ENCODE measurements at places on chromosomes 4 and X.

DNA sequence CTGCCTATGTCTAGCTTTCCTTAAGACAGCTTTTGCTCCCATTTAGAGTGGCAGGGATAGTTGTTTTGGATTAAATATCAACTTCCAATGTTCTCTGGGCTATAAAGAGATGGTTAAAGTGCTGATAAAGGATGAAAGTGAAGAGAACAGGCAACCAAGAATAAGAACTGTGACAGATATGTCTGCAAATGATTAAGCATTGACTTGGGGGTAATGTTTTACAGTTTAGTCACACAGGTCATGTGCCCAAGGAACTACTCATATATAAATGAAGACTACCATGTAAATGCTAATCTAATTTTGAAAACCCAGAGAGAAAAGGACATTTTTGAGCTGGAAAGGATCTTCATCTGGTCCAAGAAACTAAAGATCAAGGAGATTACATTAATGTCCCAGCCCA is 42.1 kb downstream of the RBMX2 start:
- no peak for DNase-seq

- no peak for DNase-seq
Measured at GRCh38 chrX:104085919-104086318, 9.9 kb upstream of the TMSB15C start.

GRCh38 chr4:90127706-90128345 is 632 bp downstream of the CCSER1 start:
- DNase-seq: no peak

GRCh38 chr4:26173619-26174018 is 147.2 kb upstream of the RBPJ start:
- DNase-seq: no peak

DNA sequence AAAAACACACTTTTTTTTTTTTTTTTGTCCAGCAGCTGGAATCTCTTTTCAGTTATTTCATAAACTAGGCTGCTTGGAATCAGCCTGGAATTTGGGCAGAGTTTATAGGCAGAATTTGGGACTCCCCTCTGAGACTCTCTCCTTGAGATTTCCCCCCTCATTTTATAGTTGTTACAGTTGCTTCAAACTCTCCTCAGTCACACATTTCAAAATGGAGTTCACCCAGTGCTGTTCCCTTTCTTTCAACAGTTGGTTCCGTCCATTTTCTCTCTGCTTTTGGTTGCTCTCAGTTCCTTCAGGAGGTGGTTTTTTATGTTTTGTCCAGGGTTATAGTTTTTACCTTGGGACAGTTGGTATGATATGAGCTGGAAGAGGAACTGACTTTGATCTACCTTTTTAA is 27.5 kb downstream of the NSD2 start:
- DNase-seq: no peak

DNA sequence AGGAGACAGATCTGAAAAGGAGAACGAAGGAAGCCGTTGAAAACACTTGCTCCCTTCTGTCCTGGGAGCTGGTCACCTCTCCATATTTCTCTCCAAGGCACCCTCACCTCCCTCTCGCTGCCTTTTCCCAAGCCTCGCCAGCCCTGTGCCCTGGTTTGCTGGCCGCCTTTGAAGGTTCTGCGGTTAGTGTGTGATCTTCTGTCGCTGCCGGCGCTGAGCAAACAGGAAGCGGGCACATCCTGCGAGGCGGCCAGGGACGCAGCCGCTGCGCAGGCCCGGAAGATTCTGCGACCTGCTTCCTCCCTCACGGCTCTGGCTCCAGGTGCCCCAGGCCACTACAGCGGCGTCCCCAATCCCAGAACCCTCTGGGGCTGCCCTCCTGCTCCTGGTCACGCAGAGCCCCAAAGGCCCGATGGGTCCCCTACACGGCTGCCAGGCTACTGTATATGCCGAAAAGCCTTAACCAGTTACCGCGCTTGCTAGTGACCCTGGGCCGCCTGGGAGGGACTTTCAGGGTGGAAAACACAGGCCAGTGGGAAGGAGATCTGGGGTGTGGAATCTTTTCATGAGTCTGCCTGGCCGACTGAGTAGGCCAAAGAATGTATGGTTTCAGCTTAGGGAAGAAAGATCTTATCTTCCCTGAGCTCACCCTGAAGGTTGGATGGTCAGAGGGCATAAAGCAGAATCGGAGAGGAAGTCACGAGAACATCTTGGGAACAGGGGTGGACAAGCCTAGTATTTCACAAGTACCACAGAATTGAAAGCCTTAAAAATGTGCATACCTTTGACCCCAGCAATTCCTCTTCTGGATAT is 2.3 kb upstream of the SASH3 start:
- DNase-seq: no peak

GRCh38 chr4:125432078-125432477 is 117.3 kb downstream of the FAT4 start:
- no peak for DNase-seq

DNA sequence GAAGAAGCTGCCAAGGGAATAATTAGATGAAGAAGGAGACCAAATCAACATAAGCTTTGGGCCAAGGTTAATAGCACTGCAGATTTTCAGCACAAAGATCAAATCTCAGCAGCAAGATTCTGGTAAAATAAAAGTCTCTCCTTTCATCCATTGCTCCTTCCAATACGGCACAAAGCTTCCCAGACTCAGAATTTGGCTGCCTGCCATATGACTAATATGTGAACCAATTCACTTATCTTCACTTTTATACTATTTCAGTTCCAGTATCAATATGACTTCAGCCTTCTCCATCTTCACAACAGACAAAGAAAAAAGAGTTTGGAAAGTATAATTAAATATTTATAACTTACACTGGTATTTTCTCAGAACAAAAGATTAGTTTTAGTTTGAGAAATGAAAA is 978.3 kb upstream of the GRID2 start:
- DNase-seq: no peak

DNA sequence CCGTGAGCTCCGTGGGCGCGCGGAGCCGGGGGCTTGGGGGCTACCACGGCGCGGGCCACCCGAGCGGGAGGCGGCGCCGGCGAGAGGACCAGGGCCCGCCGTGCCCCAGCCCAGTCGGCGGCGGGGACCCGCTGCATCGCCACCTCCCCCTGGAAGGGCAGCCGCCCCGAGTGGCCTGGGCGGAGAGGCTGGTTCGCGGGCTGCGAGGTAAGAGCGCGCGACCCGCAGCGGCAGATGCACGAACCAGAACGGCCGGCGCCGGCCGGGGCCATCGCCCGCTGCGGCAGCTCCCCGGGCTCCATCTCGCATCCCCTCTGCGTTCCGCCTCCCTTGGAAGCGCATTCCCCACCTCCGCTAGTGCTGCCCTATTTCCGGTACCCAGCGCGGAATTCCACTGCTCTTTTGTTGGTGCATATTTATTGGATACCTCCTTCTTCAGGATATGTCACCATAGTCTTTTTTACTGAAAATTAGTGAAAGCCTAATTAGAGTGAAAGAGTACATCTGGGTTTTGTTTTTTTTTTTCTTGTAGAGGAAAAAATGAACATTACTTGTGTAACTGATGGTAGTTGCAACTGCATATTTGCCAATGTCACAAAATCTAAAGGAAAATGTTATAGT is 797 bp downstream of the PKD2 start:
- DNase-seq: no peak

DNA sequence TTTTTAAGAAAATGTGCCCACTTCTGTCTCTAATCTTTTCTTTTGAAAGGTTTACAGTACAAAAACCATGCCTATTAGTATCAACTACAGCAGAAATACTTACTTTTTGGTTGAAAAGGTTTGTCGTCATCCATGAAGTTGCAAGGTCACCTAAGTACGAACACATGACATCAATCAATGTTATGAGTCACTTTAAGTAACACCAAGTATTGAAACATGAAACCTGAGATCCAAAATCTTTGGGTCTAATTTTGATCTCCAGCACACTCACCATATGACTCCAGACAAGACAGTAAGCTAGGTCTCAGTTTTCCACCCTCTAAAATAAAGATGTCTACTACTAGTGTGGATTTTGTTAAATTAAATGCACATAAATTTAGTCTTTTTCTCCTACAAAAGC is 8.4 kb downstream of the ZNF280C start:
- DNase-seq: peak; percentile 3

DNA sequence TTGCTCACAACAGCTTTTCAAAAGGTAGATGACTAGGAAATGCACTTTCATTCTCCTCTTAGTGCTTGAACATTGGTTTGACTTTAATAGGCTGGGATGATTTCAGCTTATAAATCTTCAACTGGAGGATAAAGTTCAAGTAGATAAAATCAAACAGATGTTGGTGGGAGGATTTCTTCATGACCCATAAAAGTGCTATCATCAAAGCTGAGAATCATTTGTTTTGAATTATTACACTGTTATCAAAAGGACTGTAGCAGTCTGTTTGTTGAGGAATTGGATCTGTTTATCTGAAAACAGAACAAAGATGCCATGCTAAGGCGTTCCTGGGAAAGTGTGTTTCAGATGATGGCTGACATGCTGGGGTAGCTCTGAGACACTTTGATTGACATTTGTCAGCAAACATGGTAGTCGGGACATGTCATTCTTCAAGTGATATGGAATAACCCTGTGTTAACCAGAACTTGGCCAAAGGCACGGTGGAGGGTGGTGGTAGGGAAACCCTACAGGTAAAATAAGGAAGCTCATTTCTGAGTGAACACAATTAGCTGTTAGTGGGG is 304.0 kb upstream of the PITX2 start:
- peak; percentile 10 for DNase-seq

GRCh38 chrX:29012867-29013266 is 425.6 kb downstream of the IL1RAPL1 start:
- DNase-seq: no peak

DNA sequence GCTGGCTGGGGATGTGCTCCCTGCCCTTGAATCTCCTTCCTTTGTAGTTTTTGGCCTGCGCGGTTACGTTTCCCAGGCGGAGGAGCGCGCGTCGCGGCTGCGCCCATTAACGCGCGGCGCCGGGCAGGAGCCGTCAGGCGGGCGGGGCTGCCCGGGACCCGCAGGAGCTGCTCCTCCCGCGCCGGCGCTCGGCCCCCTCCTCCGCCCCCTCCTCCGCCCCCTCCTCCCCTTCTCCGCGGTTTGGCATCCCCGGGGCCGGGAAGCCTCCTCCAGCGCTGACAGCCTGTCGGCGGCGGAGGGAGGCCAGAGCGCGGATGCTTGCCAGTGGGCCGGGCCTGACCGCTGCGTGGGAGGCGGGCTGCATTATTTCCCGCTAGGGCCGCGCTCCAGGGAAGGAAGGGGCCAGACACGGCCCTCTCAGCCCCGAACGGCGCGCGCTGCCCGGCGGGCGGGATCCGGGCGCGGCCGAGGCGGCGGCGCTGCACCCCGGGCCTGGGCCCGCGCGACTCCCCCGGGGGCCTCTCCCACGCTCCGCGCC is at the start of gene DCLK2:
DCLK2 (plus strand) TSS at position 405 of the 538 bp plus-strand sequence. CDS start 583 bp downstream, outside the sequence.
- DNase-seq: peak; percentile 62

DNA sequence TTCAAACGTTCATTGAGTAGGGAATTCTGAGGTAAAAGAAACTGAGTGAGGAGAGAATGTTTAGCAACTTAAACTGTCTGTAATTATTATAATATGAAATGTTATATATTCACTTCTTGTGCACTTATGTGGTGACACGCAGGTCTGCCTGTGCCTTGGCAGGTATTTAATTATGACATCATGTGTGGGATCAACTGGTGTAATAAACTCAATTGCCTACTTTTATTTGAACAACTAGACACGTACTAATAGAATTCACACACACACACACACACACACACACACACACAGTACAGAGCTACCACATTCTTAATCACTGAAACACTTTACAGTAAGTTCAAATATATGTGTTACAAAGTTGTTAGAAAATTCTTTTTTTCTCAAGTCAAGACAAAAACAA is 20.7 kb upstream of the SLC25A31 start:
- no peak for DNase-seq

- no peak for DNase-seq
Measured at GRCh38 chr4:71907782-71908181, 123.9 kb upstream of the GC start.

DNA sequence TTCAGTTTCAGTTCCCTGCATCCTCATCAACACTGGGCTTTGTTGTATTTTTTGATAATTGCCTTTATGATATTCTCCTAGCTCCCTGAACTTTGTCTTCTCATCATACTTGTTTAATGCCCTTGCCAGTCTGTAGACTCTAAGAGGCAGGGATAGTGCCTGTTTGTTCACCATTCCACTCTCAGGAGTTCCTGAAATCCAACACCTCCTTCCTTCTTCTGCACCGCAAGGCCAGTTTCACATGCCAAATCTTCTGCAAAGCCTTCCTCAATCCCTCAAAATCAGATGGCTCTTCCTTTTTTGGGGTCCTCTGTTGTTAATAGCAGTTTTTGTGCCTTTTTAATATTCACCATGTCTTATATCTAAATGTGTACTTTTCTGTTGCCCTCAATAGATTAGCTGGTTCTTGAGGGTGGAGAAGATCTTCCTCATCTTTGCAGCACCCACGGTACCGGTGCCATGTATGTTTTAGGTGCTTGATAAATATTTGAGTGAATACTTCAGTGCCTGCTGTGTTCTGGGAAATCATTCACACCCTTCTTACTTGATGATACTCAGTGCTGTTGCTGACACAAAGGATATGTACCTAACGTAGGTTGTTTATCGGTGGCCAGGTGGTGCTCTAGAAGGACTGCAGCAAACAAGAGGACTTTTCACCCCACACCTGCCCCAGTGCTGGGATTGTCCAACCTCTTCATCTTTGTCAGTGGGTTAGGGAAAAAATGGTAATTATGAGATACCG is 85.3 kb upstream of the LIMCH1 start:
- no peak for DNase-seq

GRCh38 chr4:124515591-124515990 is 196.9 kb downstream of the ANKRD50 start:
- DNase-seq: no peak

DNA sequence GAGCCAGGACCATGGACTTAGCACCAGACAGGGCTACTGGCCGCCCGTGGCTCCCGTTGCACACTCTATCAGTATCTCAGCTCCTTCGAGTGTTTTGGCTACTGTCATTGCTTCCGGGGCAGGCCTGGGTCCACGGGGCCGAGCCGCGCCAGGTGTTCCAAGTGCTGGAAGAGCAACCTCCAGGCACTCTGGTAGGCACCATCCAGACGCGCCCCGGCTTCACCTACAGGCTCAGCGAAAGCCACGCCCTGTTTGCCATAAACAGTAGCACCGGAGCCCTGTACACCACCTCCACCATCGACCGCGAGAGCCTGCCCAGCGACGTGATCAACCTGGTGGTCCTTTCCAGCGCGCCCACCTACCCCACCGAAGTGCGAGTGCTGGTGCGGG is 1.6 kb downstream of the FAT4 start:
- DNase-seq: no peak

DNA sequence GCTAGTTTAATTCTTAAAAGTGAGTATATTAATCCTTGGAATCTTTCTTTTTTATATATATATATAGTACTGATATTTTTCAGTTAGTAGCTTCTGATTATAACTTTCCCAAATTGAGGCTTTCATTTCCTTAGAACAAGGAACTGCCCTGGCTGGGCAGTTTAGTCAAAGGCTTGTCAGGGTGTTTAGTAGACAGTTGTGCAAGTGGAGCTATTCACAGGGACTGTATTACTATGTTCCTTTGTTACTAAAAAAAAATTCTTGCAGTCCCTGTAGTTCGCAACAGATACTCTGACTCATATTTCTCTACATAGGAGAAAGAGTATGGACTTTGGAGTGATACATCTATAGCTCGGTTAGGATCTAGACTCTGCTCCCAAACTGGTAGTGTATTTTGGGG is 20.8 kb downstream of the USO1 start:
- no peak for DNase-seq
